Cortex of kidney (tissue), 1 donor: ENCODE measurements at places on chromosomes 4 and X.

- no peak for DNase-seq
These were observed 125.8 kb downstream of the REPS2 start for GRCh38 chrX:17072301-17072700.

DNA sequence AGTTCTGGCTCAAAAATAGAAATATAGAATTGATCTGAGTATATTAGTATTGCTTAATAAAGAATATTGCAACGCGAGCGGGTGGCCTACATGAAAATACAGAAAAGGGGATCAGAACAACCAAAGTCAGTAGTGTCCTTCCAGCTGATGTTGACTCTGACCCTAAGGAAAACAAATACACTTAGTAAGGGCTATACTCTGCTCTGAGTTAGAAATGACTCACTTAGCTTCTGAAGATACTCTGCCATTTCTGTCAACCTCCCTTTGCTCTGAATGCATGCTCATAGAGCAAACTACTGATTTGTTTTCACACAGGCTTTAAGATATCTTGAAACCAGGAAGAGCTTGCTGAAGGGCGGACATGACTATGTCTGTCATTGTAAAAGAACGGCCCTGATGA is 22.6 kb upstream of the NMU start:
- no peak for DNase-seq

DNA sequence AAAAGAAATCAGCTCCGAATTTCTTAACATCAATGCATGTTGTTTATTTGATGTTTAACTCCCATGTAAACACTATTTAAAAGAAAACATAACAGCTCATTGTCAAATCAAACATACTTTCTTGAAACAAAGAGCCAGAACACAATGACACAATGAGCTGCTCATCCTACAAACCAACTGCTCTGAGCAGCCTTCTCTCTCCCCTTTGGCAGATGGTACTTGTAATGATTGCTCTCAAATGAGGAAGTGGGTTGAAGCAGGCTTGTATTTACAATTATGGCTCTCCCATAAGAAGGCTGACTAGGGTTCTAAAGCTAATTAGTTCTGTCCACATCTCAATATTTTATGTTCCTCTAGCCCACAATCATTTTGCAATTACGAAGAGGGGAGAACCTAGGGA is 637.8 kb upstream of the ADGRL3 start:
- no peak for DNase-seq

DNA sequence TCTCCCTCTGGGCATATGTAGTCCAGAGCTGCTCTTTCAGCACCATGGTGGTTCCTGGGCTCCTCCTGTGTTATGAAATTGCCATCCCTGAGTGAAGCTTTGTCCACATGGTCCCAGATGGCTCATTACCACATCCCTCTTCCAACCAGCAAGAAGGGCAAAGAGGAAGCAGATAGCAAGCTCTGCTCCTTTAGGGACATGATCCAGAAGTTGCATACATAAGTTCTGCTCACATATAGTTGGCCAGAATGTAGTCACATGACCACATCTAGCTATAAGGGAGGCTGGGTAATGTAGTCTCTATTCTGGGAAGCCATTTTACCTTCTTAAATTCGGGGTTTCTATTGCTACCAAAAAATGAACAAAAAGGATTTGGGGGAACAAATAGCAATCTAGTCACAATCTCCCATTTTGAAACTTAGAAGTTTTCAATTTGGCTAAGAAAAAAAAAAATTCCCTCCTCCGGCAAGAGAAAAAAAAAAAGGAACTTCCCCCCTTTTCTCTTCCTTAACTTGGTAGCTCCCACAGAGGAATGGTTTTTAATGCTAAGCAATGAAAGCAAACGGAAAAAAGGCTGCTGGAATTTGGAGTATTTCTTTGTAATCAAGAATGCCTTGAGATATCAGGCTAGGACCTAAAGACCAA is 88.2 kb upstream of the USP9X start:
- no peak for DNase-seq
